ENCODE measurements at places on chromosomes 12 and 14.

DNA sequence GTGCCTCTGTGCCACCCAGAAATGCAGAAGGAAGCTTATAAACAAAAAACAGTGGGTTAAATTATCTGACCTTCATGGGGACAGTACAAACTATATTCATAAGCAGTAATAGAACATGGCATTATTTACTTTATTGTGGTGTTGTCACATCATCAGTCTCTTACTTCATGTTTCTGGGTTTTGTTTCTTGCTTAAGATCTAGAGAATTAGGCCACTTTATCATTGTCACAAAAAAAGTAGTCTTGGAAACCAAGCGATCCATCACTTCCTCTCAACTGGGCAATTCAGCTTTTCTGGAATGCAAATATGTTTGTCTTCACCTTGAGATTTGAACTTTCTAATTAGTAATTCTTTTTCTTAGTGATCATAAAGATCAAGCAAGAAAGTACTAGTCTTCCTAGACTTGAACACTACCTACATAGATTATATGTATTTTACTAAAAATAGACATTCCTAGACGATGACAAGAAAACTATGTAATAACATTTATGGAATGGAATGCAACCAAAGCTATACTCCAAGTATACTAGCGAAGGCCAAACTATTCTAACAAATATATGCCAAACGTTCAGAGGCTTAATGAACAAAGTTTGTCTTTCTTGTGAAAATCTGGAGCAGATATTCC, 363.4 kb downstream of the DAD1 start:
- no peak for DNase-seq

GRCh38 chr14:74905595-74906142, 17.4 kb downstream of the RPS6KL1 start:
- DNase-seq: peak; percentile 81

DNA sequence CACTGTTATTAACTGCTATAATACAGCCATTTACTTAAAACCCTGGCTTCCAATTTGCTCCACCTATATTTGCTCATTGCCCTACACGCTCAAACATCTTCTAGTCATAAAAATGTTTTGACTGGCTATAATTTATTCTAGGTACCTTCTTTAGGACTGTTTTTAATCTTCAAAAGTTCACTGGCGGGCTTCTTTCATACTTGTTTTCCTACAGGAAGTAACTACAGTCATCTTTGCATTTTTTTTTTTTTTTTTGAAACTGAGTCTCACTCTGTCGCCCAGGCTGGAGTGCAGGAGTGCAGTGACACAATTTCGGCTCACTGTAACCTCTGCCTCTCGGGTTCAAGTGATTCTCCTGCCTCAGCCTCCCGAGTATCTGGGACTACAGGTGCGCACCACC, 32.5 kb downstream of the MPHOSPH9 start:
- DNase-seq: no peak

GRCh38 chr14:92789457-92790089, 4.5 kb upstream of the GOLGA5 start:
- DNase-seq: no peak

- no peak for DNase-seq
These were observed 83.2 kb upstream of the EIF5 start for GRCh38 chr14:103250874-103251273.

DNA sequence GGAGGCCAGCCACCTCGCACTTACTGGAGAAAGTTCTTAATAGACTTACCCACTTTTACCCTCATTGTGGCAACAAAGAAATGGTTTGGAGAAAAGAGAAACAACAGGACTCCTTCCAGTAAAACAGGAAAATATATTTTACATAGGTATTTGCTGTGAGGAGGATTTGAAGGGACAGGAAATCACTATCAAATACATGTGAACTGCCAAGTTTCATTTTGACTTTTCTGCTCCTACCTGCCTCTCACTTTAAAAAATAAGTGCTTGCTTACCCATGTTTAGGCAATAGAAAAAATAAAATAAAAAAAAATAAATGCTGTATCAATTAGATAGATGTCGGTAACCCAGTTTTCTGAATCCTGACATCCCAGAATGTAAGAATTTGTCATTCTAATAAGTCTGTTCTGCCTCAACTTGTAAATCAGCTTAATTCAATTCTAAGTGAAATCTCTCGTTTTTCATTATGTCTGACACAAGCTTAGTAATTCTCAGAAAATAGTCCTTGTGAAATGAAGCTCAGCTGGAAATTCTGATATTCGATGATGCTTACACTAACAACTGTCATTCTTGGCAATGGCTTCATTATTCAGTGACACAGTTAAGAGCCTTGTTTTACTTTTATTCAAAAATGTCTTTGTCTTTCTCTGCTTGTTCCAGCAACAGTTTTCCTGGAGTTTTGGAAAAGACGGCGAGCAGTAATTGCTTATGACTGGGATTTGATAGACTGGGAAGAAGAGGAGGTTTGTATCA, 131.3 kb downstream of the SLC5A8 start:
- DNase-seq: no peak

DNA sequence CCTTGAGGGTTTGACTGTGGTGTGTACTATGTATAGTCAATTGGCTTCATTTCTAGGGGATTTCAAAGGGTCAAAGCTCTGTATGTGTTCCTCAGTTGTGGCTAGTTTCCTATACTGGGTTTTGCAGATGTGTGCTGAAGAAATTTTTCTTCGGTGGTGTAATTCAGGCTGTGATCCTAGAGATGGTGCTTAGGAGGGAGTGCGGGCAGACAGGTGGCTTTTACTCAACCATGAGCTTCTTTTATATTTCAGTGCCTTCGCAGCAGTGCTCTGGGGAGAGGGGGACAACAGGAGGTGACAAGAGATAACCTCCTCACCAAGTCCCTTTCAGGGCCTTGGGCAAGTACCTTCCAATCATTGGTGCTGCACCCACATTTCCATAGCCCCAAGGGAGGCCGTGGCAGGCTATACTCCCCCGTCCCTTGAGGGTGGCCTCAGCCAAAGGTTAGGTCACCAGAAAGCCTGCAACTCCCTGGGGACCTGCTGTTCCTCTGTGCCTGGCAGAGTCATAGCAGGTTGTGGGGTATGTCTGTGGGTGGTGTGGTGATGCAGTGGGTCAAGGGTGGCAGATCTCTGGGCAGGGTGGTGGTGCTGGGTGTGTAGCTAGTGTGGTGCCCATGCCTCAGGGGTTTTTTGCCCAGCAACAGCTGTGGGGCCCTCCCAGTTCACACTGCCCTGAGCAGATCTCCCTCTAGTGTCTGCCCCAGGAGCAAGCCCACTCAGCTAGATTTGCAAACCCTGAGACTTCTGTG, 37.0 kb upstream of the TMX1 start:
- no peak for DNase-seq

GRCh38 chr12:6370994-6371754, 4.2 kb downstream of the SCNN1A start:
- DNase-seq: no peak

DNA sequence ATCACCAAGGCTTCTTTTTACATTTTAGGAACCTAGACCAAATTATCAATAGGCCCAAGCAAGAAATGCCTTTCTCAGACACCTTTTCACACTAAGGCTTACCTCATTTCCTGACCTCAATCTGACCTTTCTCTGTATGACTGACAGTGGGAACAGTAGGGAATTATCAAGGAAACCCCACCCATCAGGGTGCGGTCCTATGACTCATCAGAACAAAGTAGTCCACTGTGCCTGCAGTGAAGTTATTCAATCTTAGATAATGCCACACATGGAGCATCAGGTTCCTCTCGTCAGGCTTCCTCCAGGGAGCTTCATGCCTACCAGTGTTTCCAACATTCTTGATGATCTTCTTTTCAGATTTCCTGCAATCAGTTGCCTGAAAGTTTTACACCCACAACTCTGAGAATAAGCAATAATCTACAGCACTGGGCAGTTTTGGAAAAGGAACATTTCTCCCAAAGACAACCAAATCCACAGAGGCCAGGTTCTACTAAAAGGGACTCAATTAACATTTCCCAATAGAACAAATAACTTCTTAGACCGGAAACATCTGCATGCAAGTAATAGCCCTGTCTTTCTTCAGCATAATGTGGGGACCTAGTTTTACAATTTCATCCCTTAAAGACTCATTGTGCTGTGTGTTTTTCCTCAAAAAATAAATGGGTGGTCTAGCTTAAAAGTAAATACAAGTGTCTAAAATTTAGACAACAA, 35.9 kb upstream of the TMTC2 start:
- DNase-seq: no peak

- no peak for DNase-seq
These were observed 22.8 kb downstream of the HEBP1 start for GRCh38 chr12:12977231-12977630.

DNA sequence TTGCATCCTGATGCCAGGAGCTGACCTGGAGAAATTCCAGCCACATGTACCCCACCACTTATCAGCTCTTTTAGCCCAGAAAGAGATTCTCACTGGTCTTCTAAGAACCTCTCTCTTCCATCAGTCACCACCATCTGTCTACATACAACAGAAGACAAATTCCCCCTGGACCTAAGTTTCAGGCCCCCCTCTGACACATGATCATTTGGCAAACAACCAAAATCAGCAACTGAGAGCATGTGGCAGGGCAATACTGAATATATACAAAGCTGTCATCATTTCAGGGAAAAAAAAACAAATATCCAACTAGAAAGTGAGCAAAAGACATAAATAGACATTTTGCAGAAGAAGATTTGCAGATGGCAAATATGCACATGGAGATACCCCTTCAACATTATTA, 180.2 kb downstream of the FOXN3 start:
- DNase-seq: no peak

DNA sequence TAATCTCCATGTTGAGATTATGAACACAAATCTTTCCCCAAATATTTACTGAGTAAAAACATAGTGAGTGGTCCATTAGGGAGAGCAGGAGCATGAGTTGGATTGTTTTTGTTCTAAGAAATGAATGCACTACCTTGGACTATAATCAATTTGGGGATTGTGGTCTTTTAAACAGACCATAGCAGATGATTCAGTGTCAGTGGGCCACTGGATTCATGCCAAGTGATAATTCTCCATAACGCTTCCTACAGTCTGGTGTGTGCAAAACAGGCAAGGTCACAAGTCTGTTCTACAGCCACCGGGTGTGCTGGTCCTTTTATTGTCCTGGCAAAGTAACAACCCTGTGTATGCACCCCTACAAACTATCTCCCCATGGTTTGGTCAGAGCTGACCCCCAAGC, 266.3 kb downstream of the APAF1 start:
- no peak for DNase-seq

- DNase-seq: no peak
These were observed 463.6 kb downstream of the NRXN3 start for GRCh38 chr14:78633752-78634151.

DNA sequence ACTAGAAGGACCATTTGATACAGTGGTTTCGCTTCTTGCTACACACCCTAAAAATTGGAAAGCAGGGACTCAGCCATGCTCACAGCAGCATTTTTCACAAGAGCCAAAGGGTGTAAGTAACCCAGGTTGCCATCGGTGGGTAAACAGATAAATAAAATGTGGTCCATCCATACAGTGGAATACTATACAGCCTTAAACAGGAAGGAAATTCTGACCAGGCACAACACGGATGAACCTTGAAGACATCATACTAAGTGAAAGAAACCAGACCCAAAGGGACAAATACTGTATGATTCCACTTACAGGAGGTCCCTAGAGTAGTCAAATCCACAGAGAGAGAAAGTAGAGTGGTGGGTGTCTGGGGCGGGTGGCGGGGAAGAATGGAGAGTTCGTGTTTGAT, 220.9 kb downstream of the PHETA1 start:
- DNase-seq: no peak

- DNase-seq: no peak
These were observed 5.8 kb downstream of the JDP2 start for GRCh38 chr14:75433631-75434071.

DNA sequence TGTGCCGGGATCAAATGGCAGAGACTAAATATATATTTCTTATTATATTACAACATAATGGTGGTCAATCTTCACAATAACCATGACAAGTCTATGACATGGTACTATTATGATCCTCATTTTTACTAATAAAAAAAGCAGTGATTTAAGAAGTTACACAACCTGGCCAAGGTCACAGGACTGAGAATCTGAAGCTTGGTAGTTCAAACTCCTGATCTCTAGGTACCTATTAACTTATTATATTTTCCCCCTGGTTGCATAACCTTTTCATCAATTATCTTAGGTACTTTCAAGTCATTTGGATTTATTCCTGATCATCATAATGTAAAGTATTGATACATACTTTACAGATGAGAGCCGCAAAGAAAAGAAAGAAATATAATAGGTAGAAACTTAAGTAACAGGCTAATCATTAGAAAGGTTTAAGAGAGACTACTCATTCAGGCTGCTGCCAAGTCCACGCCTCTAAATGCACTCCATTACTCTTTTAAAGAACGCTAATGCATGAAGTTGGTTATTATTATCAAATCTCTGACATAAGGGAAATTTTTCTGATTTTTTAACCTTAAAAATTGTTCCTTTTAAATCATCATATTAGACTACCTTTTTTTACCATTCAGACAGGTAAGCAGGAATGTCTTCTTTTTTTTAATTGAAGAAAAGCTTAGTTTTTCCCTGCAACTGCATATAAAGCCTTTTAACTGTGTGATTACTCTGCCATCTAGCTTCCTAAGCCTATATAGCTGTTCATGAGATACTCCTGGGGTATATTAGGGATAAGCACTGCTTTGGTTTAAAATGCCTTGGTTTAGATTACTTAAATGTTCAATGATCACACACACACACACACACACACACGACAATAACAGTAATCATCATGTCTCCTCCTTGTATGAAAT, 35.6 kb downstream of the RPS29 start:
- DNase-seq: no peak

DNA sequence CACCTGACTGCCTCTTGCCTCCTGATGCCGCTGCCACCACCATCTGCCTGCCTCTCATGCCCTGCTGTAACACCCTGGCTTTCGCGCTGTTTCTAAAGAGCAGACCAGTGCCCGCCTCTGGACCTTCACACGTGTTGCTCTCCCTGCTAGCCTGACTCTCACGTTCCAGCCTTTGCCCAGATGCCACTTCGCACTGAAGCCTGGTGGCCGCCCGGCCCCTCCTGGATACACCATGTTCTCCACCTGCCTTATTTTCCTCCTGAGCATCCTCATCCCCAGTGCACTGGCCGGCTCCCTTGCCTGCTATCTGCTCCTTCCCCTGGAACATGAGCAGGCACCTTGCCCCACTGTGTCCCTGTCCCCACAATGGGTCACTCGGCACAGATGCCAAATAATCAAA, 146.5 kb downstream of the PIWIL1 start:
- no peak for DNase-seq

GRCh38 chr14:54782751-54783659, 119.6 kb downstream of the GCH1 start:
- no peak for DNase-seq

DNA sequence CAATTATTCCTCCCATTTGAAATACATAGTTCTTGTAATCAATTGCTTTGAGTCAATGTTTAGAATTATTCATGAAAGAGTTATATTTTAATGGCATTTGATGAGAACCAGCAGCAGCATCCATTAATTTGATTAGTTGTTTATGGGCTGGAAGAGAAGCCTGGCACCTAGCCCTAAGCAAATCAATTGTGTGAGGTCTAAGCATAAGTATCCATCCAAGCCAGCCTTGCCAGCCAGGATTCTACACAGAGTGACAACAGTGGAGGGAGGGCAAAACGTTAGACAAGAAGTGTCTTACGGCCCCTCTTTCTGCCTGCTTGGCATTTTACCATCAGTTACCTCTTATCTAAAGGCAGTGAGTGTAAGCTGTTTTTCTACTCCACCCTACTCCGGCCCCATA, 478.5 kb downstream of the NELL2 start:
- no peak for DNase-seq

GRCh38 chr12:2373307-2373706, 320.5 kb downstream of the CACNA1C start:
- no peak for DNase-seq

GRCh38 chr12:10098791-10099190, at the start of gene CLEC1A:
Gene CLEC1A, minus strand, starts transcription at chr12:10098985. Its CDS starts 63 bp downstream, at chr12:10098922.
- DNase-seq: no peak
